ENCODE measurements at places on chromosomes 4 and X.
A peak's percentile ranks its signal among the peaks of the same experiment; 100 is the strongest.

DNA sequence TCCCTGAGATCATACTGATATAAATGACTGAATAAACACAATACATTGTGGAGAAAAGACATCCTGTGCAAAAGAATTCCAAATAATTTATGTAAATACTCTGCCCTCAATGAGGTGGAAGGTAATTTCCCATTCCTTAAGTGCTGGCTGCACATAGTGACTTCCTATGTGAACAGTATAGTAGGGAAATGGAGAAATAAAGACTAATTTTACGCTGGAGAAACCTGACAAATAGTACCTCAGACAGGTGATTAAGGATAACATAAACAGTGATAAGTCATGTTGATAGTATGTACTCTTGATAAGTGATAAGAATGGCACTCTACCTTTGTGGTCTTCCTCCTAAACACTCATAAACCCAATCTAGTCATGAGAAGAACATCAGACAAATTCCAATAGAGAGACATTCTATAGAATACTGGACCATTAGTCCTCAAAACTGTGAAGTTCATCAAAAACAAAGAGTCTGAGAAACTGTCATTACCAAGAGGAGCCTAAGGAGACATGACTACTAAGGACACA lies 274.0 kb downstream of the CHIC1 start:
- no peak for DNase-seq

DNA sequence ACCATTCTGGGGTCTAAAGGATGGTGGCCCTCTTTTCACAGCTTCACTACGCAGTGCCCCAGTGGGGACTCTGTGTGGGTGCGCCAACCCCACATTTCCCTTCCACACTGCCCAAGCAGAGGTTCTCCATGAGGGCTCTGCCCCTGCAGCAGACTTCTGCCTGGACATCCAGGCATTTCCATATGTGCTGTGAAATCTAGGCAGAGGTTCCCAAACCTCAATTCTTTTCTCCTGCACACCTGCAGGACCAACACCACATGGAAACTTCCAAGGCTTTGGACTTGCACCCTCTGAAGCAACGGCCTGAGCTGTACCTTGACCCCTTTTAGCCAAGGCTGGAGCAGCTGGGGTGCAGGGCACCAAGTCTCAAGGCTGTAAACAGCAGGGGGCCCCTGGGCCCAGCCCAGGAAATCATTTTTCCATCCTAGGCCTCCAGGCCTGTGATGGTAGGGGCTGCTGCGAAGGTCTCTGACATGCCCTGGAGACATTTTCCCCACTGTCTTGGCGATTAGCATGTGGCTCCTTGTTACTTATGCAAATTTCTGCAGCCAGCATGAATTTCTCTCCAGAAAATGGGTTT lies 30.1 kb downstream of the HMGB3 start:
- DNase-seq: no peak

DNA sequence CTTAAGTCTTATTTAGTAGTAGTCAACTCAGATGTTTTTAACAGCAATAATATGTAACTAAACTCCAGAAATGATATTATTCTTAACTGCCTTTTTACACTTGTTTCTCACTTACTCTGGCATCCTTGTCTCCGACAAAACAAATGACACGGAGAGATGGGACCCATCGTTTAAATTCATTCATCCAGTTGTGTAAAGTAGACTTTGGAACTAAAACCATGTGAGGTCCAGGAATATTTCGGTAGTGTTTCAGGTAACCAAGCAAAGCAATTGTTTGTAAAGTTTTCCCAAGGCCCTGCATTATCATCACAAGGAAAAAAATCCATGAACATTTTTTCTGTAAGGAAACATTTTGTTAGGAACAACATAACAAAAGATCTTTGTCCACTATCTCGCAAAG lies 11.6 kb downstream of the SMARCA1 start:
- DNase-seq: no peak

GRCh38 chrX:13101441-13102139 lies 57.2 kb upstream of the FAM9C start:
- peak; percentile 73 for DNase-seq

DNA sequence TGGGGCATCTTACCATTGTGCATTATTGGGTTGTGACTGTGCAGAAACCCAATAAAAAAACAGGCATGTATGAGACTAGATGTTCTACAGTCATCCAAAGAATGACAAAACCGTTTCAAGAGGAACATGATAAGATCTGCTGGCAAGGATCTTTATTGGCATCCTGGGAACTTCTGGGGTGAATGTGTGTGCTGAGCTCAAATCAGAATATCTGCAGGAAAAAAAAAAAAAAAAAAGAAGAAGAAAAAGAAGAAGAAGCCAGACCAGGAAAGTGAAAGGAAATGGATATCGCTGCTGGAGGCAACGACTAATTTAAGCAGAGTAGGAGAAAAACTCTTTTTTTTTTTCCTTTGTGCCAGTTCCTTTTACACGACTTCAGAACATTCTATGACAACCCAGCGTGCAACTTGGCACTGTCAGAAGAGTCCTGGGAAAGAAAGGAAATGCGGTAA lies 484.2 kb upstream of the BOD1L1 start:
- no peak for DNase-seq

GRCh38 chrX:138875472-138875871 lies 164.0 kb upstream of the FGF13 start:
- no peak for DNase-seq

- no peak for DNase-seq
These were observed 318.7 kb downstream of the PCDH18 start for GRCh38 chr4:137213372-137214173.

DNA sequence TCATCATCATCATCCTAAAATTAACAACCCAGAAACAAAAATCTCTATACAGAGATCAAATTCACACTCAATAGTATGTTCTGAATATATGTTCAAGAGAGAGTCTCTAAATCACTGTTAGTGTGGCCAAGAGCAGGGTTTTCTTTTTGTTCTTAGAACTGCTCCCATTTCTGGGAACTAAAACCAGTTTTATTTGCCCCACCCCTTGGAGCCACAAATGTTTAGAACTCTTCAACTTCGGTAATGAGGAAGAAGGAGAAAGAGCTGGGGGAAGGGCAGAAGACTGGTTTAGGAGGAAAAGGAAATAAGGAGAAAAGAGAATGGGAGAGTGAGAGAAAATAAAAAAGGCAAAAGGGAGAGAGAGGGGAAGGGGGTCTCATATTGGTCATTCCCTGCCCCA lies 32.3 kb downstream of the CYBB start:
- DNase-seq: no peak

DNA sequence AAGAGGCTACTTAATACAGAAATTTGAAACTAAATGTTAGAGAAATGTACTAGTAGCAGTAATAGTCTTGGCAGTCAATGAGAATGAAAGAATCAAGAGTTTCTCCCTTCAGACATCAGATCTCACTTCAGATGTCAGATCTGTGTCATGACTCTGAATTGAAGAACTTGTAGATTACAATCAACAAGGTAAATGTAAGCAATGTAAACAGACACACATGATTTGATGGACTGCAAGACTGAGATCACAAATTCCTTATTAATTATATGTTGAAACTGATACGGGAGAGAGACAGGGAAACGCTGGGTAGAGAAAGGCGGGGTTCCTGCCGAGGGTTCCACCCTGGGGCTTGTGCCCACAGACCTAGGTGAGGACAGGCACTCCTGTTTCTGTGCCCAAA lies 65.5 kb upstream of the HHIP start:
- DNase-seq: no peak

DNA sequence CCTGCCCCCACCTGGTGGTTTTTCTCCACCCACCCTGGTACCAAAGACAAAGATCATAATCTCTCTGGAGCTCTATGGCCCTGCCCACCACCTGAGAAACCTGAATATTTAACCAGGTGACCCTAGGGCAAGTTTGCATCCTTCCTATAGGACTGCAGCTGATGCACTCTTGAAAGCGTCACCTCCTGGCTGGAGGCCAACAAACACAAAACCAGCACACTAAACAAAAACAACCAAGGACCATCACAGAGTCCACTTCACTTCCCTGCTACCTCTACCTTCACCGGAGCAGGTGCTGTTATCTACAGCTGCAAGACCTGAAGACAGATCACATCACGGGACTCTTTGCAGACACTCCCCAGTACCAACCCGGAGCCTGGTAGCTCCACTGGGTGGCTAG lies 296.7 kb upstream of the FGF13 start:
- no peak for DNase-seq

- no peak for DNase-seq
These were observed 10.0 kb upstream of the CC2D2A start for GRCh38 chr4:15459706-15460105.

DNA sequence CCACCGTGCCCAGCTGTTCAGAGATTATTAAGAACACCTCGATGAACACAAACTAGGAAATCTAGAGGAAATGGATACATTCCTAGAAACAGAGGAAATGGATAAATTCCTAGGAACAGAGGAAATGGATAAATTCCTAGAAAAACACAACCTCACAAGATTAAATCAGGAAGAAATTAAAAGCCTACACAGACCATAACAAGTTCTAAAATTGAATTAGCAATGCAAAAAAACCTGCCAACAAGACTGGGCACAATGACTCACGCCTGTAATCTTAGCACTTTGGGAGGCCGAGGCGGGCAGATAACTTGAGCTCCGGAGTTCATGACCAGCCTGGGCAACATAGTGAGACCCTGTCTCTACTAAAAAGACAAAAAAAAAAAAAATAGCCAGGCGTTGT lies 13.1 kb upstream of the IDS start:
- DNase-seq: no peak

DNA sequence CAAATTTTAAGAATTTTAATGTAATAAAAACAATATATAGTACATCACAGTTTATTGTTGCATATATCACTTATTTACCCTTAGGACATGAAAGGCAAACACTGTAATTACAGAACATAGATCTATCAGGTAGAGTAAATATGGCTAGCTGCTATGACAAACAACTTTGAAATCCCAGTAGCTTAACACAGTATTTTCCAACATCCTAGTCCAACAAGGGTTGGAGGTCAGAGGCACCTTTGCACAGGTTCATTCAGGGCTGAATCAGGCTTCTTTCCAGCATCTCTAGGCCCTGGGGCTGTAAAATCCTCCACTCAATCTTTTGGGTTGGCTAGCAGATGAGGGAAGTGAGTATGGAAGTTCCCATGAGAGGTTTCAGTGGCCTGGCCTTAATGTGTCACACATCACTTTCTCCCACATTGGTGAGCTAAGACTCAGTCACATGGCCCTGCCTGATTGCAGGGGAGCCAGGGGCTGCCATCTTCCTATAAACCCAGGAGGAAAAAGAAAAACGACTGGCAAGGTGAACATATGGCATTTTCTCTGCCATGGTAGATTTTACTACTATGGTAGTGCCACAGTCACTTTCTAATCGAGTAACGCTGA lies 32.9 kb downstream of the HERC6 start:
- DNase-seq: no peak

DNA sequence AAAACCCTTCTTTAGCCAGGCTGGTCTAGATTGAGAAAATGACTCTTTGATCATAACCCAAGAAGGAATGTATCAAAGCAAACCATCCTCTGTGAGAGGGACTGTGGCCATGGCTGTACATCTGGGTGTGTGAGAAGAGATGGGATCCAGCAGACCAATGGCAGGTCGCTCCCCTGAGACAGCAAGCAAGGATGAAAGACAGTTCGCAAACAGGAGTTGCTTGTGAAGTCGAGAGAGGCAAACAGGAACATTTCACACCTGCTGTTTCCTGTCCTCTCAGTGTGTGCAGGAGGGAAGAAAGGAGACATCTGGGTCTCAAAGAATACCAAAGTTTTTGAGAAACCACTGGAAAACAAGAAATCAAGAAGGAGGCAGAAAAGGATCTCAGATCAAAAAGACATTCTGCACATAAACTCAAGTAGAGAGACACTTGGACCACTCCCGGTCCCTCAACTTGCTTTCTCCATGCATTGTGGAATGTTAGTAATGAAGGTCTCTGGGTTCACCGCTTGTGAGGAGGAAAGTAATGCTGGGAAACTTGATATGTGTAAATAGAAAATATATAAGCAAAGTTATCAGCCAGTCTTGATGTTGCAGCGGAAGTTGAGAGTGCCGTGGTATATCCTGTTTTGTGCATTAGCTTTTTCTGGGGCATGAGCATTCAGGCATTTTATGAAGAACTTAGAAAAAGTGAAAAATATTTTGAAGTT lies 327.5 kb downstream of the BMPR1B start:
- no peak for DNase-seq

GRCh38 chrX:16119353-16120220 lies 3.8 kb upstream of the GRPR start:
- no peak for DNase-seq

DNA sequence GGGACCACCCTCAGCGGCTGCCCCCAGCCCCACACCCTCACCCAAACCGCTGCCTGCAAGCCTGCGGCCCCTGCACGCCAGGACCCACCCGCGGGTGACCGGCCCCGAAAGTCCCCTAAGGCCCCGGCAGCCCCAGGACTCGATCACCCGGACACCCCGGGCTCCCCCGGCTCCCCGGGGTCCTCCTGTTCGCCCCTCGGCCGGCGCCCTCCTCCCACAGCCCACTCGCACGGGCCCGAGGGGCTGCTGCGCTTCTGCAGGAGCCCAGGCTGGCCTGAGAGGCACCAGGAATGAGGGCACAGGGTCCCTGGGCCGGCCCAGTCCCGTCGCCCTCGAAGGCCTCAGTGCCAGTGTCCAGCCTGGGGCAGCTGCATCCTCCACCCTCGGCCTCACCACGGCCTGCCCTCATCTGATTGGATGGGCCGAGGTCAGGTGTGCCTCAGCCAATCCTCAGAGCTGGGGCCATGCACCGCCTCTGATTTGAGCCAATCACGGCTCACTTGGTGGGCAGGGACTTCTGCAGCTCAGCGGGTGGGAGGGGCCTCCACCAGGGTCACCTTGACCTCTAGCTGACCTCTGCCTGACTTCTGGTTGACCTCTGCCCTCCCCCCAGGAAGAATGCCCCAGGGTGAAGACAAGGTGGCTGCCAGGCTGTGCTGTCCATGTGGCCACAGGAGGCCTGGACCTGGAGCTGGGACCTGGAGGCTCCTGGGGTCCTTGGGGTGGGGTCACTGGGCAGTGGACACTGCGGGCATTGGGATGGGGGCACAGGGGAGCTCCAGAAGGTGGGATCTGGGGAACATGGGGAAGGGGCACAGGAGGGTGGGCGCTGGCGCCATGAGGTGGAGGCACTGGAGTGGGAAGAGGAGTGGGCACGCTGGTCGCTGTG lies 97.6 kb upstream of the NKX1-1 start:
- peak; percentile 10 for DNase-seq

DNA sequence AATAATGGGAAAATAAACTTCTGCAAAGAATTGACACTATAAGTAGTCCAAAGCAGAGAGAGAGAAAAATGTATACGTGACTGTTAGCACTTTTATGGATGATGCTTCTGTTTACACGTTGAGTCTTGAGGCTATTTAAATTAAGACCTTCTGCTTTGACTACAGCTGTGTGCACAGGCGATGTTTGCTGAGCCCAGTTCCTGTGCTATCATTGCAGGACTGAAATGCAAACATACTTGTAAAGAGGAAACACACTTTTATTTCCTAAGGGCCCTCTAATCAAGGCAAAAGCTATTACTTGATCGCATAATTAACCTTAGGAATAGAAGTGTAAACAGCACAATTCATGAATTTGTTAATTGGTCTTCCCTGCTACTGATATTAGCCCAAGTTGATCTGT lies 226.9 kb downstream of the FBXW7 start:
- DNase-seq: no peak

- DNase-seq: no peak
These were observed 104.8 kb upstream of the PDE5A start for GRCh38 chr4:119733431-119733830.

GRCh38 chr4:130850019-130850524 lies 1754.1 kb downstream of the C4orf33 start:
- no peak for DNase-seq

GRCh38 chr4:7034262-7035081 lies 8.7 kb upstream of the TADA2B start:
- DNase-seq: no peak
